Nephron progenitor cell (in vitro differentiated cells): ENCODE measurements at places on chromosomes 1 and 21.

DNA sequence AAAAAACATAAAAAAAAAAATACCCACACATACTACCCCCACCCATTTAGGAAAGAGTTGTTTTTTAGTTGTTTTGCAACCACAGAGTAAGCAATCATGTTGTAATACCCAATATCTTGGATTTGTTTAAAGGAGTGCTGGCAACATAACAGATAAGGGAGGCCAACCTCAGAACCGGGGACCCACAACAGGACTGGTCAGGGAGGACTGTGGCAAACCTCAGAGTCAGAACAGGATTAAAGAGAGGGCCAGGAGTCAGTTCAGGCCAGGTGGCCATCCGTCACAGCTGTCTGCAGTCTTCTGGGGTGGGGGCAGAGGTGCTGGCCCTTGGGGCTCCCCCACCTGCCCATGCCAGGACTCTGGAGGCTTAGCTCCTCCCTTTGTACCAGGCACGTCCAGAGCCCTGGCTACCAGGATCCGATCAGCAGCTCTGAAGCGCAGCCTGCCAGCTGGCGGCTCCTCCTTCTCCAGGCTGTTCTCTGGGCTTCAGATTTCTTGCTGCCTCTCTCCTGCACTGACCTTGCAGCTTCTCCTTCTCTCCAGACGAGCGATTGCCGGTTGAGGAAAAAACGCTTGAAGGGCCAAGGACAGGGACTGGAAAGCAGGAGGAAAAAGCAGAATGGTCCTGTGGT lies 7.9 kb downstream of the H6PD start:
- DNase-seq: peak; percentile 33

GRCh38 chr1:204435381-204435831 lies 23.8 kb upstream of the PPP1R15B start:
- DNase-seq: no peak

GRCh38 chr1:16922466-16922865 lies 735 bp downstream of the CROCC start:
- DNase-seq: no peak

DNA sequence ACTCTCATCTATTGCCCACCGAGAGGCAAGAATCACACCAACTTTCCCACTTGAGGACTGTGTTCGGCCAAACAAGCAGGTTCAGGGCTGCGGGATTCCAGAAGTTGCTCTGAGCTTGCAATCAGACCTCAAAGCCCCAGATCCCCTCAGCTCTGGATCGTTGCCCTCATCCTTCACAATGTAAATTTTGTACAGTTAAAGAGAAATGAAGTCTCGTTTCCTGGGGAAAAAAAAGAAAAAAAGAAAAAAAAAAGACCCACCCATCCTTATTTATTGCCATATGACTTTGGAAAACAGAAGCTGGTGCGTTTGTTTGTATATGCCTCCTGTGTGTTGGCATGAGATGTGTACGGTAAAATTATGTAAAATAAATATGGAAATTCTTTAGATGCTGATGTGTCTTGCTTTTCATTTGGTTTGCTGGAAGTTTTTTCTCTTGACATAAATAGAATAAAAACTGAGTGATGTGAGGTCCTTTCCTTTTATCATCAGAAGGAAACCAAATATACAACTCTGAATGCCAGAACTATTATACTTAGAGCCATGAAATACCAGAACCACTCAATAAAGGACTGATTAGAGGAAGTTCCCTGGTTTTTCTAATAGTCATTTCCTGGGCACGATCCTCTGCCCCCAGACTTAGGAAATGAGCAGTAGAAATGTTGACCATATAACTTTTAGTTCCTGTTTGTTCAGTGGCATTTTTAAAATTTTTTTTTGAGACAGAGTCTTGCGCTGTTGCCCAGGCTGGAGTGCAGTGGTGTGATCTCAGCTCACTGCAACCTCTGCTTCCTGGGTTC lies 48.7 kb downstream of the LHX4 start:
- DNase-seq: no peak

DNA sequence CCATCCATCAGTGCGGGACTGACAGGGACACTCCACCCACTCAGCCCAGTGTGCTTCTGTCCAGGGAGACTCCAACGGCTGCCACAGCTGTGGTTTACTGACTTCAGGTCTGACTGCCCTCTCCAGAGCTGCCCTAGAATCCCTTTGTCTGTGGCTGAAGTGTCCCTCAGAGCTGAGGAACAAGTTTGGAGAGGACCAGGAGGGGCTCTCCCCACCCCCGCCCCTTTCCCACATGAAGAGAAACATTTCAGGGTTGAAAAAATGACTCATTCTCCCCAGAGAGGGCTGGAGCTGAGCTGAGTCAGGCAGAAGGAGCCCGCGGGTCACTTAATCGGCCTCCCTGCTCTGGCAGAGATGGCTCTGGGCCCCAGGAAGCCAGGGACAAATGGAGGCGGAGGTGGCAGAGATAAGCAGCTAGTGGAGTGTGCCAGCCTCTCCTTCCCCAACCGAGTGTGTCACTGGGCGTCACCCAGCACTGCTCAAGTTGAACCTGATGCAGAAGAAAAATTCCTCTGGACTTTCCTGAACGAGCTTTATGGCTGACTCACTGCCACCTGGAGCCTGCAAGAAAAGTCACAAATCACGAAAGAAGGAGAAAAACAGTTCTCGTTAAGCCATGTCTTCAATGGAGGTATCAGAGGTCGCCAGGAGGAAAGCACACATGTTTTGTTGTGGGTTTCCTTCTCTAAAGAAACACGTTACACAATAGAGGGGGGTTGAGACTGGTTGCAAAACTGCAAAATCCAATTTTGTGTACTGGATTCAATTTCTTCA lies 34.3 kb upstream of the ECE1 start:
- peak; percentile 53 for DNase-seq

- DNase-seq: no peak
These were observed 9.1 kb downstream of the SGIP1 start for GRCh38 chr1:66542811-66543767.

GRCh38 chr1:217564833-217565232 lies 66.1 kb downstream of the GPATCH2 start:
- DNase-seq: no peak

GRCh38 chr21:31860851-31861250 lies 12.0 kb upstream of the HUNK start:
- no peak for DNase-seq

GRCh38 chr1:201119206-201120197 lies 7.3 kb upstream of the CACNA1S start:
- peak; percentile 69 for DNase-seq

GRCh38 chr21:33023574-33024200 lies 2.0 kb upstream of the OLIG2 start:
- no peak for DNase-seq

DNA sequence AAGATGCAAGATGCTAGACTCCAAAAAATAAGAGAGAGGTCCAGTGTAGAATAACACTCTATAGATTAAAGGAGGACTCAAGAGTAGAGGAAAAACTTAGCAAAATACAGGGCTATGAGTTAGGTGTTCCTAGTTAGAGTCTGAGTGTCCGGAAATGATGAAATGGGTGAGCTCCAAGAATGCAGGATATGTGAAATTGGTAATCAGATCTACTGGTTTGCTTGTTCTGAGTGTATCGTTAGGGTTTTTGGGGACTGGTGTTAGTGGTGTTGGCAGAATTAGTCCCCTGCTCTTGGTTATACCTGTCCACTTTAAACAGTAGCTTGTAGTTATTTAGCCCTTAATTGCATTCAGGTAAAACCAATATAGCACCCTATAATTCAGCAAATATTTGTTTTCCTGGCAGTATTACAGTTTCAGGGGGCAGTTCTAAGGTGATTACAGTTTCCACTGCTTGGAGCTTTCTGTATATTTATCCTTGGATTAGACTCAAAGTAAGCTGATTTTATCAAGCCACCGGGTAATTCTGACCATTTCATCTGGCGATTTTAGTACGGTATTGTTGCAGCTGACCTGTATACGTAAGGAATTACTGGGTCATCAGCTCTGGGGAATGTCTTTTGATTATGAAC lies 332.7 kb downstream of the CHRM3 start:
- no peak for DNase-seq

DNA sequence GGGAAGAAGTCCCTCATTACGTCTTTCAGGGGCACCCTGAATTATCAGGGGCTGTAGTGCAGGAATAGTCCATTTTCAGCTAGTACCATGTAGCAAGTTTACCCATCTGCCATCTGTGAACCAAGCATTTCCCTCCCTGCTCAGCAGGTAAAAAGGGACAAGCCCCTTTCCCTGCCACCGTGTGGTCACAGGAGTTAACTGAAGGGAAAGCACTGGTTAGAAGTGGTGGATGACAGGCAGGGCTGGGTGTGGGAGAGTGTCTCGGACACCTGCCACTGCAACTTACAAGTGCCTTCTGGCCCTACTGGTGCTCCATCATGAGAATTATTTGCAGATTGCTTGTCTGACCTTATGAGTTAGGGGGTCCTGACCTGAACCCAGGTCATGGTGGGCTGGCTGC lies 32.0 kb upstream of the IGSF5 start:
- no peak for DNase-seq

DNA sequence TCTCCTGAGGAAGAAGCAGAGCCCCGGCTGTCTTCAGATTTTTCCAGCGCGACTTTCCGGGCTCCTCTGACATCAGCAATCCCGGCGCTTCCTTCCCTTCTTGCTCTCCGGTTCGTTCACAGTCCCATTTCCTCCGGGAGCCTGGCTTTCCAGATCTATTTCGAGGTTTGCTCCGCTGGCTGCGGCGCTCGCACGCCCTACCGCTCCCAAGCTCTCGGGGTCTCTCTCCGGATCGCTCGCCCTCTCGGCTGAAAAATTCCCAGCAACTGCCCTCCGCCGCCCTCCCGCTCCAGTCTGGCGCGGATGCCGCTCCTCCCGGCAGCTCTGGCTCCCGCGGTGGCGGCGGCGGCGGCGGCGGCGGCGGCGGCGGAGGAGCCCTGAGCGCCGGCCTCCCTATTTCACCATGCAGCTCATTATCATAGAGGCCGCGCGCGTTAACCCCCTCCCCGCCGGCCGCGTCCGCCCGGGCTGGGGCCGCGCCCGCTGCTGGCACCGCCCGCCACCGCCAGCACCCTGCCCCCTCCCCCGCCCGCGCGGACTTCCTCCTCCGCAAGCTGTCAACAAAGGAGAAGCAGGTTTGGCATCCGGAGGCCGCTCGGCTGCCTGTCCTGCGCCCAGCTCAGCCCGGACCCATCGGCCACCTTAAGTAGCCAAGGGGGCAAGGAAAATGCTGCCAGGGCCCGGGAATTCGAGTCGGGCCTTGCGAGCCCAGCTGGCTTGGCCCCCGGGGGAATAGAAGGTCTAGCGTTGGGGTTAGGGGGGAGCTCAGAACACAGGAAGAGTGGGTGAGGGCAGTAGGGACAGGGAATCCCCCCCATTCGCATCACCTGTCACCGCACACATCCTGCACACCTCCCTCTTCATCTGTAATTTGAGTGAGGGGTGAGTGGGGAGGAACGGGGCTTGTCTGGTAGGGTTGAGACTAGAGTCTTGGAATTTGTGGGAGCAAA lies at the start of gene PLXNA2:
Gene PLXNA2, minus strand, starts transcription at position 418 of the 950 bp plus-strand sequence. CDS start 26,462 bp downstream, outside the sequence.
- peak; percentile 84 for DNase-seq

DNA sequence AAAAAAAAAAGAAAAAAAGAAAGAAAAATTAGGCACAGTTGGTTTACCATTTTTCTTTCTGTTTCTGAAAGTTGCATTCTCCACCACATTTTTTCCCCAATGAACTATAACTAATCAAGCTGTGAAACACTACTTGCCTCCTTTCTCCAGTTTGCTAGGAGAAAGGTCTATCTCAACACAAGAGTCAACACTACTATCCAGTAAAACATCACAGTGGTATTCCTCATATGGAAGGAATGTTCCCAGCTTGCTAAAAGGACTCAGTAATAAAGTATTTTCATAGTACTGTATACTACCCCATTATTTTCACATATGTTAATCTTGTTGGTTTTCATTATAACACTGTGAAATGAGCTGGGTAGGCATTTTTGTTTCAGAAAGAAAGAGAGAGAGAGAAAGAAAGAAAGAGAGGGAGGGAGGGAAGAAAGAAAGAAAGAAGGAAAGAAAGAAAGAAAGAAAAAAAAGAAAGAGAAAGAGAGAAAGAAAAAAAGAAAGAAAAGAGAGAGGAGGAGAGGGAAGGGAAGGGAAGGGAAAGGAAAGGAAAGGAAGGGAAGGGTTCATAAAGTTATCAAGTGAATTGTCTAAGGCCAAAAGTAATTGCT lies 7.9 kb downstream of the PTGER3 start:
- no peak for DNase-seq

DNA sequence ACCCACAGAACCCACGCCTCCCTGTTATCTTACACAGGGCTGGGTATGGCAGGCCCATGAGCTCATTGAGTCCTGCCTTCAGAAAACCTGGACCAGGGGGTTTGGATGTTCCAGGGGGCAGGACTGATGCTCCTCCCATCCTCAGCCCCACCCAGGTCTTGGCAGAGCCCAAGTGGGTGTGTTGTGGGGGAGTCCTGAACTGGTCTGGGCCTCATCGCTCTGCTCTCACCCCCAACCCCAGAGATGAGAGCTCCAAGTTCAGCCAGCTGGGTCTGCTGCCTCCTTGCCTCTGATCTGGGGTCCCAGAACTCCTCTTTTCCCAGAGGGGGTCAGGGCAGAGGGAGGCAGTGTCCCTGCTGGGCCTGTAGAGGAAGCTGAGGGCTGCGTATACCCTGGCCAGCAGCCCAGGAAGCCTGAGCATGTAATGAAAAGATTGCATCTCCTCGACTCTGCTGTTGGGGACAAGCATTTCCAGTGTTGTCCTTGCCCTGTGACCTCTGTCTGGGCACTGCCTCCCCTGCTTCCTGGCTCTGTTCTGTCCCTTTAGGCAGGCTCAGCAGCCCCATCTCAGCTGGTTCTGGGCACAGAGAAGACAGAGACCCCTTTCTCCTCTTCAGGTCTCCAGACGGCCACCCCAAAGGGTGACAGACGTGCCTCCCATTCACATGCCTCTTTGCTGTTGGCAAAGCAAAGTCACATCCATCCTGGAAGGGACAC lies 54.7 kb upstream of the EPS8L3 start:
- no peak for DNase-seq

DNA sequence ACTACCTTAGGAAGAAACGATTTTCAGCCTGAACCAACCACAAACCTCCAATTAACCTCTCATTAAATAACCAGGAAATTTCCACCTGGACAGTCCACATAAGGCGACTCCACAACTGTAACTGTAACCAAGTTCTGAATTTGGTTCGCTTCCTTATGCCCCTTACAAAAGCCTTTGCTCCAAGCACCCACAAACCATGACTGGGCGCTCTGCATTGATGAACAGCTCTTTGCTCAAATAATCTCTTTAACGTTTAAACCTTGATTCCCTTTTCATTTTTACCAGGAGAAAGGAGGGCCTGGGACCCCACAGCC lies 38.2 kb upstream of the ZNF124 start:
- DNase-seq: no peak

DNA sequence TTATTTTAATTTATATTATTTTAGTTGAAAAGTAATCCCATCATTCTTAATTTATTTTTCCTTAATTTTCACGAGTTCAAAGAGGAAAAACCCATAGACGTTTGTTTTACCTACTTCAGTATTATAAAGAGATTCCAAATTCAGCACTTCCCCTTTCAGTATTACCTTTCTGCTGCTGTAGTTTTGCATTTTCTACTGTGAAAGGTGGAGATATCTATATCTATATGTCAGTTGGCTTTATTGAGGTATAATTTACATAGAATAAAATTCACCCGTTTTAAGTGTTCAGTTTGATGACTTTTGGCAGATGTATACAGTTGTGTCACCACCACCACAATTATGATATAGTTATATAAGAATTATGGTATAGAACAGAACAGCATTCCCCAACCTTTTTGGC lies 33.0 kb downstream of the MAST2 start:
- no peak for DNase-seq

- no peak for DNase-seq
These were observed 50.0 kb upstream of the TARDBP start for GRCh38 chr1:10962483-10962882.

GRCh38 chr1:246709835-246710234 lies 14.4 kb upstream of the SCCPDH start:
- no peak for DNase-seq
